ENCODE measurements at places on chromosomes 1 and 21.

- no peak for DNase-seq
These were observed 336.6 kb downstream of the SIPA1L2 start for GRCh38 chr1:232293361-232293760.

DNA sequence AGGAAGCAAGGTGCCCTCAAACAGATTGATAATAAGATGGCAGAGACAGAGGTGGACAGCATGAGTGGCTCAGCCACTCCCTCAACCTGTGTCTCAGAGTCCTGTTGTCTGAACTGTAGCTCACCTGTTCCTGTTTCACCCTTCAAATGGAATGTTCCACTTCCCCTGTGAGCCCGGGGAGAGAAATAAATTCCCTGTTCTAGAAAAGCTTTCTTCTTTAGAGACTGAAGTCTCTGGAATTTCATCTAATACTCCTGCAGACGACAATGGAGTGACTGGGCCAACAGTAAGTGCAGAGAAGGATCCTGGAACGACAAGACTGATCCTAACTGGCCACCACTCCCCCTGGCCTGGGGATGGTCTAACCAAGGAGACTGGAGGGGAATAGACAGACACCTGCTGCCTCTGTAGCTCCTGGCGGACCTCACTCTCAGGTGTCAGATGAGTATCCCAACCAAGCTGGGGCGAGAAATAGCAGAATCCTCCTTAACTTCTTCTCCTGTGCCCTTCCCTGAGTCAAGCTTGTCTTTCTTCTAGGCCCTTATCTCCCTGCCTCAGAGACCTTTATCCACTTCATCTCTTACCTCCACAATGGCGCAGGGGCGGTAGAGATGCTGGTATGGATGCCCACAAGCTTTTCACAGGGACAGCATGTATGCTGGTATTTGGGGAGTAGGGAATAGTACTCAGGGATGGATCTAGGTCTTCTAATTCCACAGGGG lies 45.4 kb downstream of the PLEKHA6 start:
- no peak for DNase-seq

DNA sequence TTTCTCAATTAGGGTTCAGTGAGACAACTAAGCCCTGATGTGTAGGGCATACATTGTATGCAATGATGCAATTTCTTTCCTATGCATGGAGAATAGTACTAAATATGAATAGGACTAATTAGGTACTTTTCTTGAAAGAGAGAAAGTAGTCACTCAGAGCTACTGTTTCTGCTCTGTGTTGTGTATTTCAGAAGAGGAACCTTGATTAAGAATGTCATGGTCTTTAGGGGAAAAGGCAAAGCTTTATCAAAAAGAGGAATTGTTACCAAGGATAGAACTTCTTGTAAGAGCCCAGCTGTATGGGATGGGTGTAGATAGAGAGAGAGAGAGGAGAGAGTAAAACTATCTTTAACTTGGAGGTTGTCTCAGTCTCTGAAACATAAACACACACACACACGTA lies 49.1 kb downstream of the HLX start:
- no peak for DNase-seq

GRCh38 chr1:222979561-222979960 lies 163.5 kb downstream of the TLR5 start:
- no peak for DNase-seq

- DNase-seq, result no peak
These were observed 29.2 kb downstream of the MAN1C1 start for GRCh38 chr1:25645637-25646400.

DNA sequence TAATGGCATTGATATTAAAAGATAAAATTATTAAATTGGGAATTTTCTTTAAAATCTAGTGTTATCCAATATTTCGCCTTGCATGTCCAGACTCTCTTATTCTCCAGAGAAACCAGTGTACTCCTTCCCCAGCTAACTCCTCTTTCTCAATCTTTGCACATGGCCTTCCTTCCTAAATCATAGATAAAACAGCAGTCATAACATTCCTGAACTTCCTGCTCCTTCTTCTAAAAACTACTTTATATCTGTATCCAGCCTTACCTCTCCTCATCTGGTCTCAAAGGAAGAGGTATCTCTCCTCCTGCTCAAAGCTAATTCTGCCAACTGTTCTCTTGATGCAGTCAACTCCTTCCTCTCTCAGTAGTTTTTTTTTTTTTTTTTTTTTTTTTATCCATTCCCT lies 39.5 kb upstream of the NEK7 start:
- no peak for DNase-seq

DNA sequence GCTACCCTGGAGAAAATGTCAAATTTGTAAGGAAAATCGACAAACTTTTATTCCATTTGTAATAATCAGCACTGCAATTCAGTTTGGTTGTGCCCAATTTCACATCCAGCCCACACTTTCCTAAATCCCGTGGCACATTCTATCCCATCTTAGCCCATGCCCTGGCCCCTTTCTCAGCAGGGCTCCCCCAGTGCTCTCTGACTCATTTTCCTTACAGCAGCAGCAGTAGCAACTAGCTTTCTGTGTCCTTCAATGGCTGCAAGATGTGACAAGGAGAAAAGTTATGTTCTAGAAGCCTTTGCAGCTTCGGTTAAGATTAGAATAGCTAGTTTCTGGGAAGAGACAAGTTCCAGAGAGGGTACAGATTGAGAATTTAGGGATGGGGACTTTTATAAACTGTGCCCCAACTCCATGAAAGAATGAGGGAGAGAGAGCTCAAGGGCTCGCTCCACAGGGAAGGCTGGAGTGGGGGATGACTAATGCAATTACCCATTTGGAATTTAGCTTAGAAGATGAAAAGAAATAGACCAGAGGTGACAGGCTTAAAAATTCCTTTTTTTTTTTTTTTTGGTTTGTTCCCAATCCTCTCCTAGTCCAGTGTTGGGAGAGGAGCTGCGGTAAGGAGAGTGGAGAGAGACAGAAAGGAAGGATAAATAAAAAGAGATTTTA lies 47.0 kb upstream of the POU2F1 start:
- no peak for DNase-seq

DNA sequence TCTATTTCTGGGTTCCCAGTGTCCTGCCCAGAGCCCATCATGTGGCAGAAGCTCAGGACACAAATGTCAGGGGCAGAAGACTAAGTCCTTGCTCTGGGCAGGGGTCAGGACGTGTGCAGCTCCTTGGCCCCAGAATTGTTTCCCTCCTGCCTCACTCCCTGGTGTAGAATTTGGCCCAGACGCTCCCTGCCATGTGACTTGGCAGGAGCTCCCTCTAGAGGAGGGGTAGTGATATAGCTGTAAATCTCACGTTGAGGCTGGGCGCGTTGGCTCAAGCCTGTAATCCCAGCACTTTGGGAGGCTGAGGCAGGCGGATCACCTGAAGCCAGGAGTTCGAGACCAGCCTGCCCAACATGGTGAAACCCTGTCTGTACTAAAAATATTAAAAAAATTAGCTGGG lies 91.2 kb downstream of the UBIAD1 start:
- DNase-seq, result no peak

- DNase-seq, result no peak
These were observed 555.9 kb downstream of the USP25 start for GRCh38 chr21:16285605-16286126.

DNA sequence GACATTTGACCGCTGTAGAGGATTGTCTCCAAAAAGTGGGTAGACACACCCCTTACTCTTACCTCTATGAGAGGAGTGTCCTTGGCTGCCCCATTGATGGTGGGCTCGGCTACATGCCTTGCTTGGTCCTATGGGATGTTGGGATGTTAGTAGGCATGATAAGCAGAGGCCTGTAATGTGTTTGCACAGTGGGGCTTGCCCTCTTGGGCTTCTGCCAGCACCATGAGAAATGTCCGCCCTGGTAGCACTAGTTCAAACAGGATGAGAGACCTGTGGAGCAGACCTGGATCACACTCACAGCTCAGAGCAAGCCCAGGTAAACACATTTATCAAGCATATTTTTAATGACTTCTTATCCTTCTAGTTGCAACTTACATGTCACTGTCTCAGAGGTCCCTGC lies 54.2 kb downstream of the SH3GLB1 start:
- DNase-seq, result no peak

- DNase-seq, result peak; percentile 76
These were observed 60.2 kb upstream of the PDE9A start for GRCh38 chr21:42593007-42593814.

- DNase-seq, result no peak
These were observed 21.1 kb downstream of the CSMD2 start for GRCh38 chr1:34143975-34144374.
